ENCODE measurements at places on chromosomes 5 and 9.

DNA sequence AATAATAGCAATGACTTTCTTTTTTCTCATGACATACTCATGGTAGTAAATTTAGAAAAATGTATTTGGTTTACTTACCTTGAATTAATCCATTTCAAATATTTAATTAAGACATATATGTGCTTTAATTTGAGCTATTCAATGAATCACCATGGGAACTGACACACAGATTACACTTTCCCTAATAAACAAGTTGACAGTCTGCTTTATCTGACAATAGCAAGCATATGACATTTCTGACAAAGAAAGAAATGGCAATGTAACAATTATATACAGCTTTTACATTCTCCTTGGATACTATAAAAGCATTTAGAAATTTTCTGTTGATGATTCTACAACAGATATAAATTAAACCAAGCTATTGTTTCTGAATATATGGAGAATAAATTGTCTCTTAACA lies 382.5 kb downstream of the CYLC2 start:
- DNase-seq = no peak

DNA sequence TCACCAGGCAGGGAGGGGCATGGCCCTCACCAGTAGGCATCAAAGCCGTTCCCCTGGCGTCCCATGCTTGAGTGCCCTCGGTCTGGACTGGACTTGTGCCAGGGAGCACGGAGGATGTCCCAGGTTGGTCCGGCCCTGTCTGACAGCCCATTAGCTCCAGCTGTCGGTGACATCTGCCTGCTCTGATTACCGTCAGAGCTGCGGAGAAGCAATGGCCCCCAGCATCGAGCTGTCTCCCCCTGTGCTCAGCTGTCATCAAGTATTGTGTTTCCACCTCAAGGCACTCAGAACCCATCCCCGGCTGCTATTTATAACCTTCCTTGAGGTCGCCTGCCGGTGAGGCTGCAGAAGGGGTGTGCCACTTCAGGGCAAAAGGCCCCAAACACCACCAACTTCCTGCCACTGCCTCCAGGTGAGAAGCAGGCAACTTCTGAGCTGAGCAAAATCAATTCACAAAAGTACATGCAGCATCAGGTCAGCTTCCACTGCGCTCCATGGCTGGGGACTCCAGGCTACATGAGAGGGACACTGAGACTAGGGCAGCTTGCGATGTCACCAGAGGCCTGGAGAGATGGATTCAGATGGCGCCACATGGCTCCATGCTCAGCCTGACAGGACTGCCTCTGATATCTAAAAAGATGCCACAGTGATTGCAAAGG lies 142.7 kb downstream of the C5orf15 start:
- no peak for DNase-seq

GRCh38 chr9:116844621-116845020 lies 157.5 kb downstream of the TRIM32 start:
- DNase-seq = no peak

DNA sequence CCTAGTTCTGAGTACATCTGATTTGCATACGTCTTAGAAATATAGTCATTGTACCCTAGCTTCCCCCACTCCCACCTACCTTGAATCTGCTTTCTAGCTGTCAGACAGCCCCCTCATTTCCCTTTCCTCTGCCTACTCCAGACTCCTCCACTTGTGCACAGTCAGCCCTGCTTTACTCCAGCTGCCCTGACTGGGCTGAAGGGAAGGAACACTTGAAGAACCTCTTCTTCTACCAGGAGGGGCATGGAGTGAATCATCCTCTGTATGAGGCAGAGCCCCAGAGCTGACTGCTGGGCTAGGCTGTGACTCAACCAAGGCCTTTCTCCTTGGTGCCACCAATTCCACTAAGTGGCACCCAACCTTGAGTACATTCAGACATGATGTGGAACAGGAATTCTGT lies 18.1 kb upstream of the ZFR start:
- DNase-seq = no peak

DNA sequence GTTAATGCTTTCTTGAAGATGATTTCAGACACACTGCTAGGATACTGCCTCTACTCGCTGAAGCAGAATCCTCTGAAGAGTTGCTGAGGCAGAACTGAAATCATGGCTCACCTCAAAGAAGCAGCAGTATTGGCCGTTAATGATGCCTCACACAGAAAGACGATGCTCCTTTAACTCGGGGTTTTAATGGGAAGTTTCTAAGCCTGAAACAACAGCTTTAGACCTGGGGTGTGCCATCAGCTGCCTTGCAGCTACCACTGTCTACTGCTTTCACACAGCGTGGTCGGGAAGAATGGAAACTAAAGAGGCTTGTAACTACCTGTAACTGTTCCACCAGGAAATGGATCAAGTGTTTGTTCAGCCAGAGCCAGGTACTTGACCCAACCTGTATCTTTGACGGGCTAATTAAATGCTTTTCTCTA lies at the start of gene CTXN3:
CTXN3 (plus strand) TSS at position 65 of the 422 bp plus-strand sequence. CDS start 8,440 bp downstream, outside the sequence.
- DNase-seq = no peak

DNA sequence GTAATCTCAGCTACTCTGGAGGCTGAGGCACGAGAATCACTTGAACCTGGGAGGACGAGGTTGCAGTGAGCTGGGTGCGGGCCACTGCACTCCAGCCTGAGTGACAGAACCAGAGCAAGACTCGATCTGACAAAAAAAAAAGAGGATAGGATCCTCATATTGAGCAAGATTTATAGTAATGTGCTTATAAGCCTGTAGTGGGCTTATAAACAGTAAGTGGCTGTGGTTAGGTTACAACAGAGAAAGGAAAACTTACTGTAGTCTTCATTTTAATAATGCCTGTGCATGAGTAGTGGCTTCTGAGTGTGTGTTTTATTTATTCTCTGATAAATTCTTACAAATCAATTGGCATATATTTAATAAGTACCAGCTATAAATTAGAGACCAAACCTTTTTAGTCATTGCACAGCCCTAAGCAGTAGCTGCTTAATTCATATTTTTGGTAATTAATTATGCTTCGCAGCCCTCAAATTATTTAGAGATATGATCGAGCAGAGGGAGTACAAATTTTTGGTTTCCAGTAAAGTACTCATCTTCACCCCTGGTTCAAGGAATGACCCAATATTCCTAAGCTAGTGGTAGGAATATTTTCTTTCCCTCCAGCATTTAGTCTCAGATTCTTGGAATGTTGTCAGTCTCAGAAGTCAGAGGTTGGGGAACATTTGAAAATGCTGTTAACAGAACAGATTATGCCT lies 73.8 kb upstream of the KLF9 start:
- no peak for DNase-seq

DNA sequence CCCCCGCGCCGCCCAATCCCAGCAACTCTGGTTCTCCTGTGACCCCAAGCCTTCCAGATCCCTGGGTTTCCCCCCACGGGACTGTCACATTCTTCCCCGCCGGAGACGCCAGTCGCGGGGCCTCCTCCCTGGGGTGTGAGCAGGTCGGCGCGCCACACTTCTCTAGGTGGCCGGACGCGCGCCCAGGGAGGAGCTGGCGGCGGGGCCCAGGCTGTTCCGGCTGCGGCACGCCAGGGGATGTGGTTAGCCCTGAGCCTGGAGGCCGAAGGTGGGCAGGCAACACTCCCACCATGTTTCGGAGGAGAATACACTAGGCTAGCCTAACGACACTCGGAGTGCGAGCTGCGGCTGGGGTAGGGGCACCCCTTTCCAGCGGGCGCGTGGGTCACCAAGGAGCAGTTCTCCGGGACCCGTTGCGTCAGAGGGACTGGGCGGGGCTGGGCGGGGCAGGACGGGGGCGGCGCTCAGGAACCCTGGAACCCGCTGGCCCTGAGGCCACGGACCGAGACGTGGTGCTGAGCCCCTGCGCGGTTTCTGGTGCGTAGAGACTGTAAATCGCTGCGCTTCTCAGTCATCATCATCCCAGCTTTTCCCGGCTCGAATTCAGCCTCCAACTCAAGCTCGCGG lies at the start of gene SLC27A6:
SLC27A6 (plus strand) TSS at position 478 of the 627 bp plus-strand sequence. CDS start 650 bp downstream, outside the sequence.
- no peak for DNase-seq

DNA sequence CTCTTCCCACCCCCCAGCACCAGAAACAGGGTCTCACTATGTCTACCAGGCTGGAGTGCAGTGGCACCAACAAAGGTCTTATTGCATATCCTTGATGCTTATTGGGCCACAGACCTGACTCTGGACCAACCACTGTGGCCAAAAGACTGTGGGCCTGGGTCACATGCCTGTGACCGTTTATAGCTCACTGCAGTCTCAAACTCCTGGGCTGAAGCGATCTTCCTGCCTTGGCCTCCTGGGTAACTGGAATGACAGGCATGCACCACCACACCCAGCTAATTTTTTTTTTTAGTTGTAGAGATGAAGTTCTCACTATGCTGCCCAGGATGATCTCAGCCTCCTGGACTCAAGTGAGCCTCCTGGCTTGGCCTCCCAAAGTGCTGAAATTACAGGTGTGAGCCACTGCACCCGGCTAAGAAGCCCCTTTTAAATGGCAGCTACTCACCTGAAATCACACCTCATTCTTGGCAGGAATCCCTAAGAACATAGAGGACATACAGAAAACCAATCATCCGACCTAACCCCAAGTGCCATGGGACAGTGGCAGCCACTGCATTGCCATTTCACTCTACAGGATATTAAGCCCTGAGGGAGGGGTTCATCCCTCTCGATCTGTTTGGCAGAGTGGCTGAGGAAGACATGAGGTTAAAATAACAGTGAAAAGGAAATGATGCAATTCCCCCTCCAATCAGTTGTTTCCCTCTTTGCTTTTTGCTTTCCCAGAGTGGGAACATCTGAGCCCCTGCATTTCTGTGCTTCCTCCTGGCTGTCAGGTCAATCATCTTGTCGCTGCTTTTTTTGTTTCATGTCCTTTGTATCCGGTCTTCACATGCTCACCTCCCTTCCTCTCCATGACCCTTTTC lies 74.6 kb downstream of the LRRC70 start:
- no peak for DNase-seq
